ENCODE measurements at places on chromosomes 2 and 18.

DNA sequence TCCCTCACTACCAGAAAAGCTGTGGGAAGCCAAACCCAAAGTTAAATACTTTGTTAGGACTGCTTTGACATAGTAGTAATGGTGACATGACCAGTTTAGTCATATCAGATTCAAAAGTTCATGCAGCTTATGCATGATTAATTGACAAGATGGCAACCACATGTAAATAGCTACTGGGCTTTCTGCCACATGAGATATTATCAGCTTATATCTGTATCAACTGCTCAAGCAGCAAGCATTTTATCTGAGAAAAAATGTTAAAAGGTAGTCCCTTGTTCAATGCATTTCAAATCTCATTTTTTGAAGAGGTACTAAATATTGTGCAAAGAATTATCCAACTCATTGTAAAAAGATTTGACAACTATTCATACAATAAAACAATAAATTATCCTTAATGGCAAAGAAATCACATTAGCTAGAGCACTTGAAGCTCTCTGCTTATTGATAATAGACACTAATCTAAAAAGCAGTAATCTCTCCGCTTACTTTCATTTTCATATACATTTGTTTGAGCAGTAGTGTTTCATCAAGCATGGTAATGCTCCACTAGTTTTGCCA is 993.6 kb upstream of the NXPH2 start:
- no peak for DNase-seq

DNA sequence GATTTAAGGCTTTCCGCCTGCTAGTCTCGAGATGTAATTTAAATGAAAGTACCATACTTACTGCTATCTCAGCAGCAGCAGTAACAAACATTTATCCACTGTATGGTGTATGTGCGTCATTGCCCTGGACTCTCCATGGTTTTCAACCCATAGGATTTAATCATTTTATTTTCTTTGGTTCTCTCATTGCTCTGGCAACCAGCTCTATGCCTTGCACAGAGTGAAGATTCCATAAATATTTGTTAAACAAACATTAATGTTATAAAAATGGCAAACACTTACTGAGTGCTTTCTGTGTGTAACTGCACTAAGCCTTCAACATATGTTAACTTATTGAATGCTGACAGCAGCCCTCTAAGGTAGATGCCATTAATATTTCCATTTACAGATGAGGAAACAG is 1.3 kb upstream of the LMAN1 start:
- no peak for DNase-seq

DNA sequence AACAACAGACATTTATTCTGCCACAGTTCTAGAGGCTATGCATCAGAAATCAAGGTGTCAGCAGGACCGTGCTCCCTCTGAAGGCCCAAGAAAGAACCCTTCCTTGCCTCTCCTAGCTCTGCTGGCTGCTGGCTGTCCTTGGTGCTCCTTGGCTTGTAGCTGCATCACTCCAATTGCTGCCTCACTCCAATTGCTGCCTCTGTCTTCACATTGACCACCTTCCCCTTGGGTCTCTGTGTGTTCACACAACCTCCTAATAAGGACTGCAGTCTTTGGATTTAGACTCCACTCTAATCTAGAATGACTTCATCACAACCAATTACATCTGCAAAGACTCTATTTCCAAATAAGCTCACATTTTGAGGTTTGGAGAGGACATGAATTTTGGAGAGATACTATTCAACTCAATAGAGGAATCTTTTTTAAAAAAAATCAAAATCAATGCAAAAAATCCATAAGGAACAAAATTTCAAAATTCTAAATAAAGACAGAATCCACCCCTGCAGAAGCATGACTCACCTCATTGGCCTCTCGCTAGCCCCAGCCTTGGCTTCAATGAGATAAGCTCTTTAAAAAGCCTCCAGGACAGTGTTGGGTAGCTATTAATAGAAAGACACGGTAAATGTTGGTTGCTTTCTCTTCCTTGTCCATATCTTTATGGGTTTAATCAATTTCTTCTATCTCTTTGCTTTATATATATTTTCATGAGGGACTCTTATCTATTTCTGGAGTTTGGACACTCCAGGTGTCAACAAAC is 267.6 kb upstream of the MGAT5 start:
- DNase-seq = no peak

GRCh38 chr2:237118025-237118424 is 32.3 kb downstream of the COPS8 start:
- no peak for DNase-seq

DNA sequence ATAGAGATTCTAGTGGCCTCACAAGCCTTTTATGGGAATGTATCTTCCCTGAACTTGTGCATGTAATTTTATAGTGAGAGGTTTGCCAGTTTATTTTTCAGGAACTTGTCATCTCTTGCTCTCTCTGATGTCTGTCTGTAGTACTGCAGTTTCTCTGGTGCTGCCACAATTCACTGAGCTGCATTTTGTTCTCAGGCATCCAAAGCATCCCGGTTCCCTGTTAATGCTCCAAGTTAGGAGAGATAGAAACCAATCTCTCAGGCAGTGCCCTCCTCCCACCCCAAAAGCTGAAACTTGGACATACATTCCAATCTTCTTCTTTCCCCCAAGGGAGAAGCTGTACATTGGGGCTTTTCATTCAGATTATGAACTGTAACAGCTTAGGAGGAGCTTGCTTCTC is 30.1 kb upstream of the GRB14 start:
- DNase-seq = no peak

DNA sequence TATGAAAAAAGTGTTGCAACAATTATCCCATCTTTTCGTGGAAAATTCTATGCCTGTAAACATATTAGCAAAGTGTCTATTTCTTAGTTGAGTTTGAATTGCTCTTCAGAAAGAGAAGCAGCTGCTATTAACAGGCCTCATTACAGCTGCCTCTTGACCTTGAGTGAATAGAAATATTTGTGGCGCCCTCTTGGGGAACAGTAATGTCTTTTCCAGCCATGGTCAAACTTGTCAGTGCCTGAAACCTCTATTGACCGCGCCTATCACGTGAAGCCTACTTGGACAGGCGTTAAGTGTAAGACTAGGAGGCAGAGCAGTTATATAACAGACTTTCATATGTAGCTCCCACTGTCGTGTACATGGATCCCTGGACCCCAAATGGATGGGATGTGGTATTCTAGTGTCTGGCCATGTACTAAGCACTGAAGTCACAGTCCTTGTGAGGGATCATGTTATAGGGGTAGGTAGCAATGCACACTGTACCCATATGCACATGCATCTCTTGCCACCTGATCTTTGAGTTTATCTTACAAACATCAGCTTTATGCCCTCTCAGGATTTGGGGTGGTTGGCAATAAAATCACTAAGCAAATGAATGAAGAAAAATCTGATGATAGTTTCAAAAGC is 245.0 kb downstream of the PTGR3 start:
- DNase-seq = no peak

- DNase-seq = no peak
Observed at GRCh38 chr2:193428336-193428818, 1233.6 kb upstream of the TMEFF2 start.

- DNase-seq = no peak
Observed at GRCh38 chr2:24873619-24874018, 46.4 kb downstream of the ADCY3 start.

DNA sequence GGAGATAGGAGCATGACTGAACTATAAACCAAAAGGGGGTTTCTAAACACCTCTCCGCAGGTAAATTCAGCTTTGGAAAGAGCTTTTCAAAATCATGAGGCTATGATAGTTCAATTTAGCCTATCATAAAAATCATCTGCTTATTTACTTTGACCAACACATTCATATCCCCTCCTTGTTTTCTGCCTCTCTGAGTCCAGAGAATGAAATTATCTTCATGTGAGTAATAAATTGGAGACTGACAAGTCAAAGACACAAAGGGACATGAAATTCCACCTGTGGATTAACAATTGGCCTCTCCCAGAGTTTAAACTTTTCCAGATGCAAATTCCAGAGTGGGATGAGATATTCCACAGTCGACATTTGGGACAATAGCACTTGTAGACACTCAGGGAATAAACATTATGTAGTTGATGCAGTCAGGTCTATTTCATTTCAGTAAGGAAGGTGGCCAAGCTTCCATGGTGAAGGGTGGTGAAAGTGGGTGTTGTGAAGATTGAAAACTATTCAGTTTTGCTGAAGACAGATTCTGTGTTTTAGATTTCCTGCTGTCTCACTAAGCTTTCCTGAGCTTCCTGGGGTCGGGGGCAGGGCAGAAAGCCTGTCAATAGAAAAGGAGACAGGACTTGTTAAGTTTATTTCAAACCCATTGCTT is 84.7 kb downstream of the CDC42EP3 start:
- no peak for DNase-seq

DNA sequence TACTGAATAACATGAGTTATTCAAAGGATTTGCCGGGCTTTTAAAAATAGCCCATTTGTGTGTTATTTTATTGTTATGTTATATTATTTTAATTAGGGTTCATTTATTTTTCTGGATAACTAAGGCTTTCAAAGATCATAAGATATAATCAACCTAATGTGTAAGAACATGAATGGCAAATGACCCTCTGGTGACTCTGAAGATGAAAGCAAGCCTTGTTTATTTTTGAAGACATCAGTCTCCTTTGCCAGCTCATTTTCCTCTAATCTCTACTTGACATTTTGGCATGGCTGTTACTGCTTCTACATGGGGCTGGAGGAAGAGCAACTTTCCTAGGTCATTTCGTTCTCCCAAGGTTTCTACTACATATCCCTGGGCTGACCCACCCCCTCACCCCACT is 10.6 kb downstream of the FAP start:
- no peak for DNase-seq

- no peak for DNase-seq
Observed at GRCh38 chr18:31716362-31716761, 32.0 kb upstream of the B4GALT6 start.

- no peak for DNase-seq
Observed at GRCh38 chr2:103898561-103898960, 955.4 kb upstream of the POU3F3 start.

DNA sequence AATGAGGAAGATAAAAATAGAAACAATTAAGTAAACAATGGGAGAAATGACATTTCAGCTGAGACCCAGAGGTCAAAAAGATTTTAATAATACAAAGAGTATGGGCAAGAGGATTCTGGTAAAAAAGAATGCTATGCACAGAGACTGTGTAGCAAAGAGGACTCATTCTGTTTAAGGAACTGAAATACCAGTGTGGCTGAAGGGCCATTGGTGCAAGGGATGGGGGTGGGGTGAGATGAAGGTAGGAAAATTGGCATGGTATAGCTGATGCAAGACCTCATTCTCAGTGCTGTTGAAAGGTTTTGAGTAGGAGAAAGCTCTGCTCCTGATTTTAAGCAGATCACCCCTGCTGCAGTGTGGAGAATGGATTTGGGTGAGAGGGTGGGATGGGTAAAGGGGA is 10.8 kb downstream of the GALNT1 start:
- DNase-seq = no peak

- DNase-seq = no peak
Observed at GRCh38 chr2:64656379-64656778, 2.7 kb upstream of the SERTAD2 start.

DNA sequence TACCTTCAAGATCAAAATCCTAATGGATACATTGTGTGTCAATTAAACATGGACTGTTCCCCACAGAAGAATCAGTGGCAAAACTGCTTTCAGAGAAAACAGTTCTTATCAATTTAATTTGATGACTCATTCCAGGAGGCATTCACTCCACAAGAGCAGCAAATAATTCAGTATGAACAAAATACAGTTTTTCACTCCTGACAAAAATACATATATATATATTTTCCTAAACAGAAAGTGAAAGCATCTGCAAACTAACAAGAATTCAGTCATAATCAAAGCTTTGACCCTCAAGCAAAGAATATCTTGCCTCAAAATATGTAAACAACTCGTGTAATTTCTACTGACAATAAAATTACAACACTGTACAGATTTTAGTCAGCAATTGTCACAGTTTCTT is 685.1 kb upstream of the SLC8A1 start:
- DNase-seq = no peak

DNA sequence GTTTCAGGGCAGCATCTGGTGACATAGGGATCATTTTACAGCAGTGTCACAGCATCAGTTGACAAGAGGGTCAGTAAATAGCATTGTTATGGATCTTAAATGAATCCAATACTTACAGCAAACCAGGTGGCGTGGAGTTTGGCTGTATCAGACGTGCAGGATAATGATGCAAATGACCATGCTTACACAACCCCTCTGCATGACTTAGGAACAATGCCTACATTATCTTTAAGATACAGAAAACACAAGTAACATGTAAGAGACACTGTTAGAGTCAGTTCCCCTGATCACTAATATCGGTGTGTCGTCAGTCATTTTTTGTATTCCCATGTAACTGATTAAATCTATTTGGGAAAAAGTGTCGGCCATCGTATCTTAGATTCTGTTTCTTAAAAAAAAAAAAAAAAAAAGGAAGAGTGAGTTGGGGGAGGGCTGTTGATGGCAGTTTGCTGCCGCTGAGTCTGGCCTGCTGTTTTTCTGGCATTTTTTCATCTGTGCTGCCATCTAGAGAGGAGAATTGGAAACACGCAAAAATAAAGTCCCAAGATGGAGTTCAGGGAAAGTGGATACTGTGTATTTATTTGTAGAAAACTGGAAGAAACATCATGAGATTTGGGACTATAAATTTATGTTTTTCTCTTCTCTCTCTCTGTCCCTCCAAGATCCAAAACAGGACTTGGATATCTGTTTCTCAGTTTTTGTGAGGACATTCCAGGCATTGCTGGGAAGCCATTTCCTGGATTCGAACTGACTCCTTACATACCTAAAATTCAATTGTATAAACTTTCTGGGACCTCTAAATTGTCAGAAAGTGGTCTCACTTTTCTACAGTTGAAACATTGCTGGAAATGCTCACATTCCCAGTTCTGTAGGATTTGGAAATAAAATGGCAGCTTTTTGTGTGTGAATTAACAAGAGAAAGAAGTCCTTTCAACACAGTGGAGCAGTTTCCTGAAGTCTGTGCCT is 60.3 kb upstream of the AGPS start:
- DNase-seq = peak; percentile 32

DNA sequence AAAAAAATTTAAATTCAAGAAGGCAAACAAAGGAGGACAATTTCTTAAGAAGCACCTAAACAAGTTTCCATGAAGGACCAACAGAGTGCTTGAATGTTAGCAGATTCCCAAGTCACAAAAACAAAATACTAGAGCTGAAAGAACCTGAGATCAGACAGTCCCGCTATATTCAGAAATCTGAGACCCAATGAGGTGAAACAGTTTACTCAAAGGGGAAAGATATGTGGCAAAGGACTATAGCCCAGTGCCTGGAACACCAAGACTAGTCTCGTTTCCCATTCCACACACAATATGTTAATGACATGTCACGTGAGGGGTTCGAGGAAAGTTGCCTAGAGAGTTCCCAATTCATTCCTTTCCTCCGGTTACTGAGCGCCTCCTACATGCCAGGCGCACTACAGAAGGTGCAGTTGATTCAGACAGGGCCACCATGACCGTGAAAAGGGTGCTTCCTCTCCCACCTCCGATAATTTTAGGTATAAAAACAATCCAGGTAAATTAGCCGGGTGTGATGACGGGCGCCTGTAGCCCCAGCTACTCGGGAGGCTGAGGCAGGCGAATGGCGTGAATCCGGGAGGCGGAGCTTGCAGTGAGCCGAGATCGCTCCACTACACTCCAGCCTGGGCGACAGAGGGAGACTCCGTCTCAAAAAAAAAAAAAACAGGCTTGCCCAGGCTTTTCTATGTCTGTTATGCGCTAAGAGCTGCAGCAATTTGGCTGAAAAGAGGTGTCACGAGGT is 617 bp downstream of the SRBD1 start:
- peak; percentile 20 for DNase-seq

- DNase-seq = no peak
Observed at GRCh38 chr2:81078631-81079030, 774.1 kb upstream of the LRRTM1 start.

Data from brain pericyte (primary cell).